A549 treated with DMSO at 1 μM for 4 hours (cell line): ENCODE measurements at places on chromosomes 2 and 18. TPM values are rescaled to one million over a fixed set of nuclear protein-coding genes. Genes with fewer than 3 reads are reported as not detected.

Gene TRABD2A
- total RNA-seq, result 8.9 to 10.8 TPM (median 10.3 TPM) in 5 replicates

Gene CCDC148
- total RNA-seq, result 0.13 to 0.55 TPM (median 0.38 TPM) in 5 replicates

Gene COL4A3
- 0.40 to 1.0 TPM (median 0.72 TPM) in 5 replicates for total RNA-seq

Gene SERPINB5
- total RNA-seq, result 0.08 to 0.20 TPM (median 0.11 TPM) in 5 replicates

Gene ZNF396
- total RNA-seq, result 0.65 to 0.91 TPM (median 0.78 TPM) in 5 replicates

Gene RAPH1
- 5.7 to 7.6 TPM (median 7.3 TPM) in 5 replicates for total RNA-seq

Gene HJURP
- total RNA-seq, result 86.1 to 88.2 TPM (median 87.1 TPM) in 5 replicates

Gene CCDC141
- total RNA-seq, result not detected in 5 replicates

Gene CRYGC
- not detected in 5 replicates for total RNA-seq

Gene DNAH7
- 0.93 to 1.6 TPM (median 1.2 TPM) in 5 replicates for total RNA-seq

Gene EFEMP1
- 30.5 to 51.4 TPM (median 45.1 TPM) in 5 replicates for total RNA-seq

Gene SPDYA
- total RNA-seq, result 0.15 to 0.39 TPM (median 0.20 TPM) in 5 replicates

Gene SERPINB7
- total RNA-seq, result 1.5 to 2.9 TPM (median 2.9 TPM) in 5 replicates

Gene GALNT3
- not detected in 5 replicates for total RNA-seq

Gene ITGB6
- total RNA-seq, result 0.56 to 1.8 TPM (median 1.0 TPM) in 5 replicates

Gene DCAF17
- 7.8 to 12.7 TPM (median 11.2 TPM) in 5 replicates for total RNA-seq

Gene TWIST2
- 10.1 to 20.6 TPM (median 18.8 TPM) in 5 replicates for total RNA-seq

Gene SIX3
- total RNA-seq, result 0.17 to 0.45 TPM (median 0.34 TPM) in 5 replicates

Gene TMEM247
- not detected in 5 replicates for total RNA-seq

Gene COL3A1
- 0.22 to 0.26 TPM (median 0.25 TPM) in 5 replicates for total RNA-seq

Gene FAP
- 0.08 to 0.15 TPM (median 0.11 TPM) in 3 of 5 replicates, not detected in the others for total RNA-seq

Gene FNDC4
- total RNA-seq, result 3.3 to 5.0 TPM (median 4.2 TPM) in 5 replicates

Gene ADAM23
- 8.8 to 10.2 TPM (median 10.0 TPM) in 5 replicates for total RNA-seq

Gene CCDC142
- total RNA-seq, result 10.8 to 16.3 TPM (median 14.3 TPM) in 5 replicates

Gene CD8A
- total RNA-seq, result 0.19 to 0.45 TPM (median 0.30 TPM) in 5 replicates

Gene ASAP2
- total RNA-seq, result 30.9 to 47.4 TPM (median 39.9 TPM) in 5 replicates

Gene THSD7B
- total RNA-seq, result not detected in 5 replicates

Gene PEX13
- total RNA-seq, result 14.1 to 20.8 TPM (median 17.8 TPM) in 5 replicates

Gene DSG3
- total RNA-seq, result 0.01 to 0.02 TPM in 2 of 5 replicates, not detected in the others

Gene CNTNAP5
- total RNA-seq, result not detected in 5 replicates

Gene LAMA1
- total RNA-seq, result 0.06 to 0.31 TPM (median 0.11 TPM) in 5 replicates

Gene ZNF521
- not detected in 5 replicates for total RNA-seq

Gene ARHGEF4
- 6.3 to 7.7 TPM (median 6.8 TPM) in 5 replicates for total RNA-seq

Gene ASB18
- not detected in 5 replicates for total RNA-seq

Gene HDAC4
- total RNA-seq, result 7.3 to 10.8 TPM (median 8.4 TPM) in 5 replicates

Gene FBXO41
- total RNA-seq, result 4.4 to 6.1 TPM (median 5.3 TPM) in 5 replicates

Gene CHRND
- total RNA-seq, result not detected in 5 replicates

Gene RETSAT
- total RNA-seq, result 46.7 to 49.9 TPM (median 47.5 TPM) in 5 replicates

Gene METTL21A
- 29.2 to 33.3 TPM (median 30.4 TPM) in 5 replicates for total RNA-seq

Gene KRTCAP3
- 0.43 to 1.4 TPM (median 0.75 TPM) in 5 replicates for total RNA-seq

Gene MAP2
- total RNA-seq, result 0.28 to 0.72 TPM (median 0.50 TPM) in 5 replicates

Gene FEZ2
- 40.7 to 54.9 TPM (median 48.7 TPM) in 5 replicates for total RNA-seq

Gene INHA
- 0.38 to 0.57 TPM (median 0.52 TPM) in 5 replicates for total RNA-seq

Gene PER2
- 3.7 to 4.5 TPM (median 4.0 TPM) in 5 replicates for total RNA-seq
